ENCODE measurements at places on chromosomes 12 and 14.

GRCh38 chr14:64968651-64969050 is 3.5 kb downstream of the RAB15 start:
- DNase-seq, result no peak

- no peak for DNase-seq
Observed at GRCh38 chr14:34018564-34019244, 67.8 kb upstream of the EGLN3 start.

GRCh38 chr12:51386351-51386750 is 4.9 kb downstream of the GALNT6 start:
- DNase-seq, result no peak

DNA sequence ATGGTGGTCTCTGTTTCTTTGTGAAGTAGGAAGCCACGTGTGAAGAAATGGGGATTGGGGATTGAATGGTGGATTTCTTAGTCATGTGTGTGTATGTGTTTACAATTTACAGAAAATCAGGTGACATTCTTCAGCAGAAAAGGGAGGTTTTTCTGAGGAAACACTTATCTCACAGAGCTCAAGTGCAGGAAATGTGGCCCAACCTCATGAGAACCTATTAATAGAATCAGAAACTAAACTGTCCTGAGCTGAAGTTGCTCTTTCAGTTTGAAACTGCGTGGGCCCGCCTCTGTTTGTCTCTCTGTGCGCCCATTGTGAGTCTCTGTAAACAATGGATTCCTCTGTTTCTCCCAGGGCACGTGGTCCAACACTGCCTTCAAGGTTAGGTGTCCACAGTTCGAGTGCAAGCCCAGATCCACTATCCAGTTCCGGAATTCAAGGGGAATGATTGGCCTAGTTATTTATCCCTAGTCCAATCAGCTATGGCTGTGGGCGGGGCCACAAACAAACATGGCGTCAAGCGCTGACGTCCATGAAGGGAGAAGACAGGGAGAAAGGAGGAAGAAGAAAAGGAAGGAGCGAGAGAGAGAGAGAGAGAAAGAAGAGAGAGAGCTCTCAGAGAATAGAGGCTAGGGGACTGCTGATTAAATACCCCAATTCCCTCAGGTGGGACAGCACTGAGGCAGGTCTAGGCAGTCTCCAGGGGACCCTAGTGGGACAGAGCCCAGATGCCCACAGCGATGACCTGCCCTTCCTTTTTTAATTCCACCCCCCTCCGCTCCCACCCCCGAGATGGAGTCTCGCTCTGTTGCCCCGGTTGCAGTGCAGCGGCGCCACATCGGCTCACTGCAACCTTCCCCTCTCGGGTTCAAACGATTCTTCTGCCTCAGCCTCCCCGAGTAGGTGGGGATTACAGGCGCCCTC is 31.4 kb upstream of the C12orf76 start:
- DNase-seq, result no peak

DNA sequence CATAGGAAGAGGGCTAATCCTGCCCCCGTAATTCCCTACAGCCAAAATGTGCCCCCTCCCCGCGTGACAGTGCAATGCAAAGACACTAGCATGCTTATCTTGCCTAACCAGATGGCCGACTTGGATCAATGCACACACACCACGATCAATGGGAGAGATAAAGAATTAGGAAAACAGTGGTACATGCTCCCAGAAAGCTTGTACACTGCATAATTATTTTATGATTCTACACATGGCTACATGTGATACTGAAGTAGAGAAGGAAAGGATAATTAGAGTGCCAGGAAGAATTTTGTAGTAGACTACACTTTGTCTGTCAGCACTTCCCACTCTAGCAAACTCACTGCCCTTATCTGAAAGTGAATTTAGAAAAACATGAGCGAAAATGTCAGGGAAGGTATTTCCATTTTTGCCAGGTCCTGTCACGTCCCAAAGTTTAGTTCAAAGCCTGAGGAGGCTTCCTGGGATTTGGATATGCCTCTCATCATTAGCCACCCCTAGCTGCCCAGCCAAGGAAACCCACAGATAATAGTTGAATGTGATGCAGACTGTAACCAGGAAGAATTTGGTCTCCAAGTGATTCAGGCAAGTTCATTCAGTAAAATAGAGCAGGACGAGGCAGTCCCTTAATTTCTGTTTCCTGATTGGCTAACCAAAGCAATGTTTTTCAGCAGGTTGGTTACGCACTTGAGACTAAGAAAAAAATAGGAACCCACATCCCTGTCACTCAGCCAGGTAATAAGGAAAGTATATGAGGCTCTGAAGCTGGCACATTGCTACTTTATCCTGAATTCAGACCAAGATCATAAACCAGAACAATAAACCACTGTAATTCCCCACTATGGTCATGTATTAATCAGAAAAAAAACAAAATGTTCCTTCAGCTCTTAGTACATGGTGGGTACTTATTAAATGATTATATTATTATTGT is 199.6 kb upstream of the OTX2 start:
- DNase-seq, result no peak

DNA sequence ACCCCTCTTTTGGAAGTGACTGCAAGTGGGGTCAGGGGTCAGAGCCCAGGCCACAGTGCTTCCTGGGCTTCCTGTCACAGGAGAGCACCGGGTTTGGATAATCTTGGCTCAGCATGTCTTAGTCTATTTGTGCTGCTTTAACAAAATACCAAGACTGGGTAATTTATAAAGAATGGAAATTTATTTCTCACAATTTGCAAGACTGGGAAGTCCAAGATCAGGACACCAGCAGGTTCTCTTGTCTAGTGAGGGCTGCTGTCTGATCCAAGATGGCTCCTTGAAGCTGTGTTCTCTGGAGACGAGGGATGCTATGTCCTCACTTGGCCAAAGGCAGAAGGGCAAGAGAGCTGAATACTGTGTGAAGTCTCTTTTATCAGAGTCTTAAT is 74.1 kb downstream of the RIN3 start:
- DNase-seq, result no peak

GRCh38 chr12:16692099-16692498 is 86.1 kb upstream of the LMO3 start:
- no peak for DNase-seq

DNA sequence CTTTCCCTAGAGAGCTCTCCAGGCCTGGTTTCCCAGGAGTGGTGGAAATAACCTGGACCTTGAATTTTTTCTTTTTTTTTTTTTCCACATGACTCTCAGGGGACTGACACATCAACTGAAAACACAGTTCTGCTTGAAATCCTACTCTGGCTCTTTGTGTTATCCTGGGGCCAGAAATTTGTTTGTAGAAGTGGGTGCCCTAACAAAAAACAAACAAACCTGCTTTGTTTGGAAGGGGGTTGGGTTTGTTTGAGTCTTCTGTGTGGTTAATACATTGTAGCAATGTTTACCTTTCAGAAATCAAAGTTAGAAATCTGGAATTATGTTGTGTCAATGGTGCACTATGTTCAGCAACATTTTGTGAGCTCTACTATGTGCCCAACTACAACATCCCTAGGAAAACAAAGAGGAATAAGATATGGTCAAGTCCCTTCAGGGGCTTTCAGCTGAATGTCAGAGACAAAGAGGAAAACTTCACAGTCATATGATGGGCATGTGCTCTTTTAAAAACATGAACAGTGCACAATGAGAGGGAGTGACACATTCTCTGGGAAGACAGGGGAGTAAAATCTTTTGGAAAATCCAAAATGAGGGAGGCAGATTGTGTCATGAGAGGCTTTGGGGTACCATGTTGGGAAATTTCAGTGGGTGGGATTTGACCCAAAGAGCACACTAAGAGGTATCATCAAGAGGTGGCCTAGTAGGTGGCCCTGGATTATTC is 1.5 kb upstream of the IGF1 start:
- no peak for DNase-seq

DNA sequence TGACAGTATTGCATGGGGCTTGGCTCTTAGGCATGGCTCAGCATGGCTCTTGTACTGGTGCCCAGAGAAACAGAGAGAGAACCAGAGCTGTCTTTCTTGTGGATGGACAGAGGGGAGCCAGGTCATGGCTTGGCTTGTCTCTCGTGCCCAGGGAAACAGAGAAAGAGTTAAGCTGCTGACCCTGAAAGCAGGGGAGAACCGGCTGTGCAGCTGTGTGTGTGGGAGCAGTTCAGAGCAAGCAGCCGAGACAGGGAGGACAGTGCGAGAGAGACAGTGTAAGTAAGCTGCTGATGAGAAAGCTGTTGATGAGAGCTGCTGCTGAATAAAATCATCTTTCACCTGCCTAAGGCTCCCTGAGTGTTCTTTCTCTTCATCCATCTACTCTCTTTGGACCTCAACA is 61.3 kb upstream of the DDHD1 start:
- DNase-seq, result no peak

DNA sequence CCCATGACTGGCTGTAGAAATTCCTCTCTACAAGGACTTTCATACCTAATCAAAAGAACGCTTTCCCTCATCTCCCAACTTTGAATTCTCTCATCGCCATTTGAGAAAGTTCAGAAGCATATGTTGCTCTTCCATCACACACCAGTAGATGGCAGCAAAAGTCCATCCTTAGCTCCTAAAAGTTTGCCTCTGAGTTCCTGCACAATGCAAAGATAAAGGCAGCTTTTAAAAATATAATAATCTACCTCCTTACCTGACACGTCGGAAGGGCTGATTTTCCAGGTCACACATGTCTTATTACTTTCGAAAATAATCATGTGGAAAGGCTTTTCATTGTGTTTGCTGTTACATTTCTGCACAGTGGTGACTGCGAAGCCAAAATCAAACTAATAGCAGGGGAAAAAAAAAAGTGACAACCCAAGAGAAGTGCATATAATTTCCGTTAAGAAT is 456.7 kb upstream of the SEL1L start:
- DNase-seq, result no peak

Data from osteocyte (in vitro differentiated cells).